ENCODE measurements at places on chromosomes 2 and 18.

GRCh38 chr2:231191896-231192872, 6.2 kb upstream of the ARMC9 start:
- DNase-seq: no peak

GRCh38 chr2:128314348-128315121, 4.1 kb downstream of the HS6ST1 start:
- DNase-seq: no peak

GRCh38 chr2:133063775-133064174, 393.8 kb upstream of the LYPD1 start:
- DNase-seq: peak; percentile 7

DNA sequence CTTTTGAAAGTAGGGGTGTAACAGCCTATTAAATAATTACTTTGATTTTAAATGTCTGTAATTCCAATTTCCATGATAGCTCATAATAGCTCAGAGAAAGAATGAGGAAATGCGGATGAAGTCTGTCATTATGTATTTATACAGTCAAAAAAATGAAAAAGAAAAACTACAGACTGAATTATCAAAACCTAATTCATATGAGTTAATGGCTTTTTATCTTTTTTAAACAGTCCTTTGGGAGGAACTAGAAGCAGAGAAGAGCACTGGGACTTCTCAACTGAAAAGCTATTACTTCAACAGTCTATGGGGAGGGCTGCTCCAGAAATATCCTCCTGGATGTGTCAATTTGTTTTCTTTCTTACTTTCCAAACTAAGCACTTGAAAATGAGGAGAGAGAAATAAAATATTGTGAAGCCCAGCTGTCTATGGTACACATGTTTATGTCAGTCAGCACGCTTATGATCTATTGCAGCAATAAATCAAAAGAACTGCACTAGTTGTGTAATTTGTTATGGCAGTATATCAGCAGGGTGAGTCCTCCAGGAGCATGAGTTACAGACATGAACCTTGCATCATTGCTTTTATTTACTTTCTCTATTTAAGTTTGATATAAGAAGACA, 1550.2 kb downstream of the LRP1B start:
- DNase-seq: no peak

GRCh38 chr2:170817093-170818035, 677 bp downstream of the GAD1 start:
- DNase-seq: no peak

Measured in activated naive CD4-positive, alpha-beta T cell treated with anti-CD3 and anti-CD28 coated beads for 36 hours (primary cell).